ENCODE measurements at places on chromosomes 7 and 10.

DNA sequence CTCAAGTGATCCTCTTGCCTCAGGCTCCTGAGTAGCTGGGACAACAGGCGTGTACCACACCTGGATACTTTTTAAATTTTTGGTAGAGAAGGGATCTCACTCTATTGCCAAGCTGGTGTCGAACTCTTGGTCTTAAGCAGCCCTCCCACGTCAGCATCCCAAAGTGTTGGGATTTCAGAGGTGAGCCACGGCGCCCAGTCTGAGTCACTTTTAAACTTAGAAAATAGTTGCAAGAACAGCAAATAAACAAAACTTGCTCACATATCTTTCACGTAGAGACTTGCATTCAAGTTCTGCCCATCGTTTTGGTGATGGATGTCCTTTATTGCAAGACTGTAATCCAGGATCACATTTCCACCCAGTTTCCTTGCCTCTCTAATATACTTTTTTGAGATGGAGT, 16.6 kb downstream of the GTF2I start:
- no peak for DNase-seq

DNA sequence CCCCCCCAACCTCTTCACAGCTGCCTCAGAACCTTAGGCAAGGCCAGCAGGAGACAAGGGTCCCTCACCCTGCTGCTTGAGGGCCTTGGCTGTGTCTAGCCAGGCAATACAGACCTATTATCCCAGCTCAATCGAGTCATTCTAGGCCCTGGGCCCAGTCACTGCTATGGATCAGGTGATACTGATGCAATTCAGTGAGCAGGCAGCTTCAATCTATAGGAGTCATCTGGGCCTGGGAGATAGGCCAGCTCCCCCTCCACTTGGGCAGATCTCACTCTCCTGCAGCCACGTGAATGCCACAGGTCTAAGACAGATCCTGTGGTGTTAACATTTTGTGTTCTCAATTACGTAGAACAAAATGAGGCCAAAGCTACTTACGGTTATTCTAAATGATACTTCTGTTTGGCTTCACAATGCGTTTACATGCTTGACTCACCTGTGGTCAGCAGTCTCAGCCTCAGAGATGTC, 68.0 kb upstream of the LRRC4 start:
- no peak for DNase-seq

GRCh38 chr10:92886334-92886961, 38.1 kb downstream of the EXOC6 start:
- DNase-seq, result no peak

DNA sequence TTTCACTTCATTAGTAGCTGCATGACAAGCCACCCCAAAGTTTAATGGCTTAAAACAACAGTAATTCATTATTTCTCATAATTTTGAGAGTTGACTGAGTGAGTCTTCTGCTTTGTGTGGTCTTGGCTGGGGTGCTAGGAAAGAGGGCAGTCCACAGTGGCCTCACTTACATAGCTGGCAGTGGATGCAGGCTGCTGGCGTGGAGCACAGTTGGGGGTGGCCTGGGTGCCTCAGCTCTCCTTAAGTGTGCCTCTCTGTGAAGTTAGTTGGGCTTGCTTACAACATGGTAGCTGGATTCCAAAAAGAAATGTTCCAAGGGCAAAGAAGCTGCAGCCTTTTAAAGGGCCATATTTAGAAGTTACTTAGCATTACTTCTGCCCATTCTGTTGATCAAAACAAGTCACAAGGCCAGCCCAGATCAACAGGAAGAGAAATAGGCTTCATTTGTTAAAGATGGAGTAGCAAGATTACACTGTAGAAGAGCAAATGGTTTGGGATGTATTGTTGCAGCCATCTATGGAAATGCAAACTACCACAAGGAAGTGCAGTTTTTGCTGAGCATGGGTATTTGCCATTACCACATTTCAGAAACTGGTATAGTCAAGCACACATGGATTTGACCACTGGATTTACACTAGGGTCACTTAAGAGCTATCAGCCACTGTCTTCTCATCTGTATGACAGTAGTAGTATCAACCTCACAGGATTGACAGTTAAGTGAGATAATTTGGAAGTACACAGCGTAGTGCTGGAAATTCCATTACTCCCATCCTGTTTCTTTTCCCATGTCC, 33.6 kb downstream of the ZEB1 start:
- no peak for DNase-seq

DNA sequence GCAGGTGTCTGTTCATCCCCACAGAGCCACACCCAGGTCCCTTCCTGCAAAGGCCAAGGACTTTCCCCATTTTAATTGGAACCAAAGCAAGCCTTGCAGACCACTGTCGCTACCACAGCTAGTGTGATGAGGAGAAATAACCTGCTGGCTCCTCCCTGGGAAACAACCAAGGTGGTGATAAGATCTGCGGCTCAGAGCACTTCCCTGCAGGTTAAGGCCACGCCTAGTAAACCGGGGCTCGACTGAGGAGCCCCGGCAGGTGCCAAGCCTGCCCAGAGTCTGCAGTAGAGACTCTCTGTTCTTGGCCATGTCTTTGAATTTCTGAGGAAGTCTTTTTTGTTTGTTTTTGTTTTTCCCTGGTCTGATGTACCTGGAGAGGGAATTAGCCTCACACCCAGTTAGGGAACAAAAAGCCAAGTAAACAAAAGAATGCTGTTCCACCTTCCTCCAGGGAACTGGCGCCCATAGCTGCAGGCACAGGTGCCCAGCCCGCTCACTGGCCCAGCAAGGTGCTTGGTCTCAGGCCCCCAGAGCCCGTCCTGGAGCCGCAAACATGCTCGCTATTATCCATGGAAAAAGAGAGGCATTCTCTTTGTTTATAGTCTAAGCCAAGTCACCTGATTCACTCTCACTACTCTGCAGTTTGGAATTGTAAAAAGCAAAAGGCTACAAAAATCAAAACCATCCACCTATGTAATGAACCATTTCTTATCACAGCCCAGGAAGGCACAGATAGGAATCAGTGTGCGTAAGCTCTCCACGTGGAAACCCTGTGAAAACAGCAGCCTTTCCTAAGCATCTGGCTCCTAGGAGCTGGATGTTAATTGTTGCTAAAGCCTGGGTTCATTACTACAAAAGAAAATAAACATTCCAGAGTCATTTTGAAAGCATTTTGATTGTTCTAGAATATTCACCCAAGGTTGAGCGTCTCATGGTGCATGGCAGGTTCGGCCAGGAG, 2.7 kb downstream of the GPR146 start:
- DNase-seq, result peak; percentile 79

GRCh38 chr10:44922021-44922420, 10.9 kb downstream of the TMEM72 start:
- no peak for DNase-seq

GRCh38 chr10:60385399-60385738, 4.3 kb downstream of the ANK3 start:
- DNase-seq, result no peak

- DNase-seq, result no peak
Observed at GRCh38 chr7:11170863-11171568, 197.3 kb downstream of the PHF14 start.

All from CD4-positive, alpha-beta T cell treated with Interleukin-12 subunit alpha and Interleukin-12 subunit beta, for 1 hour (primary cell).